ENCODE measurements at places on chromosomes 6 and 20.
A peak's percentile ranks its signal among the peaks of the same experiment; 100 is the strongest.

GRCh38 chr6:30763155-30763617 lies 18.8 kb upstream of the IER3 start:
- no peak for DNase-seq

DNA sequence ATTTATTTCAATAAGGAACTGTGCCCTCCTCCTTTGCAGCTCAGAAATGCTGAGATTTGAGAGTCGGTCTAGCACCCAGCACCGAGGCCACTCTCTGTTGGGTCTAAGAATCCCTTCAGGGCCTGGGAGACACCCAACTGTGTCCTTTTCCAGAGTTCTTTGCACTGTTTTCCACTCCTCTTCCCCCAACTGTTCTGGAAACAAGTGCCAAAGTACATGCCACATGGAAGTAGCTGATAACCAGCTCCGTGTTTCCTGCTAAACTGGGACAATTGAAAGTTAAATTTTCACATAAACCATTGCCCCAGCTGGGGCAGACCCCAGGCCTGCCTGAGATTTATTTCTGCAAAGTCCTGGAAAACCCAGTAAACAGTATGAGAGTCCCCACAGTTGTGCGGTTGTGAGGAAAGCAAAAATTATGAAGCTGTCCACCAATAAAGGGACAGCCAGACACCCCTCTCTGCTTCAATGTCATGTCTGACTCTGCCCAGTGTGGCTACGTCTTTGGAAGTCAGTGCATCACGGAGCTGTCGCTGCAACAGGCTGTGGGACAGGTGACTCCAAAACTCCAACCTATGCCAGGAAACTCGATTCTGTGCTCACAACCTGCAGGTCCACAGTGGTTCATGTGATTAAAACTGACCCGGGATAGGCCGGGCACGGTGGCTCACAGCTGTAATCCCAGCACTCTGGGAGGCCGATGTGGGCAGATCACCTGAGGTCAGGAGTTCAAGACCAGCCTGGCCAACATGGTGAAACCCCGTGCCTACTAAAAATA lies 178.0 kb upstream of the AFDN start:
- no peak for DNase-seq

DNA sequence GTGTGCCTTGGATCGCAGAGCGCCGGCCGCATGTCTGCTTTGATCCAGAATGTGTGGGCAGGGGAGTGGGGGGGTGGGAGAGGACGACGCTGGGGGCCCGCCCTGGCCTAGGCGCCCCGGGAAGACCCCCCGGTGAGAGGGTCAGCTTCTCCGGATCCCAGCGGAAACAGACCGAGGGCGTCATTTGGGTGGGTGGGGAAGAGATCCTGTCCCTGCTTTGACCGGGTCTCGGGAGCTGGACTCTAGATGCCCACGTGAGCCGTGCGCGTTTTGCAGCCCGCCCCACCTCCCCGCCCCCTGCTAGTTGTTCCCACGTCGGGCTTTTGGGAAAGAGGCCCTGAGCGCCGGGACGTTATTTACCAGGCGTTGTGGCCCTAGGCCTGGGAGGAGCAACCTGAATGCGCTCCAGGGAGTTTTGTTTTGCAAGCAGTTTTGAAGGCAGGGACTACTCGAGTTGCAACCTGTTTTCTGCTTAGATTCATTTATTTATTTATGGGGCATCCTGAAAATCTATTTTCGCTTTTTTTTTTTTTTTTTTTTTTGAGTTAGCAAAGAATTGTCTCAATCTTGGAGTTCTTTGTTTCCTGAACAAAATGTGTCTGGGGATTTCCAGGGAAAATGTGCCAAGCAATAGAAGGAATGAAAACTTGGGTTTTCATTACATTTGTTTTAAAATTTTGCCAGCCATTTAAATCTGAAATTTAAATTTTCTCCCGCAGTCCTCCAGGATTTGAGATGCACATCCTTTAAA lies 1.6 kb downstream of the DSP start:
- DNase-seq: peak; percentile 83

GRCh38 chr20:56974499-56975250 lies 291.8 kb downstream of the BMP7 start:
- peak; percentile 43 for DNase-seq

- DNase-seq: no peak
Measured at GRCh38 chr20:11766961-11767360, 150.7 kb upstream of the BTBD3 start.

DNA sequence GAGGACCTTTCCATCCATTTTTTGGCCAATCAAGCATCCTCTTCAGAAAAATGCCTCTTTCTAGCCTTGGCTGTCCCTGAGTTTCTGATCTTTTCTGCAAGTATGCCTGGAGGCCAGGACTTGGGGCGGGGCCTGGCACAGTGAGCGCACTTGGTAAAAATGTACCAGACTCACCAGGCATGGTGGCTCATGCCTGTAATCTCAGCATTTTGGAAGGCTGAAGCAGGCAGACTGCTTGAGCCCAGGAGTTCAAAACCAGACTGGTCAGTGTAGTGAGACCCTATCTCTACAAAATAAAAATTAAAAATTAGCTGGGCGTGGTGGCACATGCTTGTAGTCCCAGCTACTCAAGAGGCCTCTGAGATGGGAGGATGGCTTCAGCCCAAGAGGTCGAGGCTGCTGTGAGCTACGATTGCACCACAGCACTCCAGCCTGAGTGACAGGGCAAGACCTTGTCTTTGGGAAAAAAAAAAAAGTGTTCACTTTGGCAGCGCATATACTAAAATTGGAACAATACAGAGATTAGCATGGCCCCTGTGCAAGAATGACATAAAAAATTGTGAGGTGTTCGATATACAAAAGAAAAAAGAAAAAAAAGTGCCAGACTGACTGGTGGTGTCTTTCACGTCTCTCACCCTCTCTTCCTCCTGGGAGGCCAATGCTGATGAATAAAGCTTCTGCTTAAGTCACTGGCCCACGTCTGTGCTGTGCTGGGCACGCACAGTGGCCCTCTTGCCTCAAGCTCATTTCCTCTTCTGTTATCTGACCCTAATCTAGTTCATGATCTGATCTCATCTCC lies 18.1 kb upstream of the SLC9A8 start:
- peak; percentile 11 for DNase-seq

DNA sequence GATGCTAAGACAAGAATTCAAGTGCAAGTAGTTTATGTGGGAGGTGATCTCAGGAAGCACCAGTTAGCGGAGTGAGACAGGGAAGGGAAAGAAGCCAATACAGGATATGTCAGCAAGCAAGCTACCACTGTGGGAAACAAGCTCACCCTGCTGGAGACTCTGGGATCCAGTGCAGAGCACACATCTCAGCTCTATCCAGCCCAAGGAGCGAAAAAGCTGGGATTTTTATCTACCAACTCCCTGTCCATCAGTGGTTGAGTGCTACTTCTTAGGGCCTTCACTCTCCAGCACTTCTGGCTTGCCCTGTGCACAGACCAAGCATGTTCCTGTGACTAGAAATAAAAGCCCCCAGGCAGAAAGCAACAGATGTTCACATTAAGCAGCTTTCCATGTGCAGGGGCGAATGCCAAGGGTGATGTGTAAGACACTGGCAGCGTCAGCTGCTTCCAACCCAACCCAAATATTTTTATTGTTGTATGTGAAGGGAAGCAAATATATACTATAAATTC lies 10.8 kb upstream of the RNF24 start:
- DNase-seq: no peak

DNA sequence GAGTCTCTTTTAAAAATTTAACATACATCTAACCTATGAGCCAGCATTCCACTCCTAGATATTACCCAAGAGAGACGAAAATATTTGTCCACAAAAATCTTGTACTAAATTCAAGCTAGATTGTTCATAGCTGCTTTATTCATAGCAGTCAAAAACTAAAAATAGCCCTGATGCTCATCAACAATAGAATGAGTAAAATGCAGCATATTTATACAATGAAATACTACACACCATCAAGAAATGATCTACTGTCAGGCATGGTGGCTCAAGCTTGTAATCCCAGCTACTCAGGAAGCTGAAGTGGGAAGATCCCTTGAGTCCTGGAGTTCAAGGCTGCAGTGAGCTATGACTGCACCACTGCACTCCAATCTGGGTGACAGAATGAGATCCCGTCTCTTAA lies 22.0 kb upstream of the SRC start:
- DNase-seq: no peak

GRCh38 chr20:35511814-35512420 lies 17.5 kb downstream of the C20orf173 start:
- DNase-seq: peak; percentile 4

GRCh38 chr6:5553767-5554166 lies 292.5 kb downstream of the FARS2 start:
- no peak for DNase-seq

DNA sequence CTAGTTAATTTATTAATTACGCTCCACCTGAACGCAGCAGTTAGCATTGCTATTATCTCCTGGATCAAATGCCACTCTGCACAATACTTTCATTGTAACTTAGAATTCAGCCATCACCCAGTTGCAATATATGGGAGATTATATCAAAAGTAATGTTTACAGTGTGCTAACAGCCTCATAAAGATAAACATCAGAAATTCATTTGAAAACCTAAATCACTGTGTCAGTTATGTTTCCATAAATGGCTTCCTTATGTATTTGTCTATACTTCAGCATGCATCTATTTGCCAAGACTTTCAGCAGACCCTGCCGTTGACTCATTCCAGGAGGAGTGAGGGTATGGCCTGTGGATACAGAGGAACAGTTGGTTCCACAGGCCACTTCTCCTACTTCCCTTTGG lies 300.1 kb downstream of the TFAP2B start:
- DNase-seq: no peak

- peak; percentile 15 for DNase-seq
Measured at GRCh38 chr6:19860235-19860877, 23.2 kb downstream of the ID4 start.

All from LoVo (cell line).